ENCODE measurements at places on chromosomes 1 and 21.
A peak's percentile ranks its signal among the peaks of the same experiment; 100 is the strongest.

GRCh38 chr1:183893561-183894289 lies 88.8 kb downstream of the RGL1 start:
- no peak for DNase-seq

DNA sequence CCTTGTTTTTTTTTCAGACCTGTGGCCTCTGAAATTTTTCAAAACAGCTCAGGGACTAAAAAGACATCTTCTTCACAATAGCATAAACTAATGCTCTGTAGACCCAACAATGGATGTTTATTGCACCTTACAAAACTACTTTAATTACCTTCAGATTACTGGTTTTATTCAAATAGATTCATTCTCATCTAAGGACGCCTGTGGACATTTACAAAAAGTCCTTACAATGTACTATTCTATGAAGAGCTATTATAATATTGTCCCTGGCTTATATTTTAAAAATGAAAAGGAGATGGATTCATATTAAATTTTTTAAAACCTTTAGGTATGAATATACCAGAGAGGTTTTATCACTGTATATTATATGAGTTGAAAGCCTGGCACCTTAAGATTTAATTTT lies 238.4 kb upstream of the NR5A2 start:
- DNase-seq: no peak

GRCh38 chr1:107926436-107927080 lies 38.4 kb downstream of the VAV3 start:
- no peak for DNase-seq

DNA sequence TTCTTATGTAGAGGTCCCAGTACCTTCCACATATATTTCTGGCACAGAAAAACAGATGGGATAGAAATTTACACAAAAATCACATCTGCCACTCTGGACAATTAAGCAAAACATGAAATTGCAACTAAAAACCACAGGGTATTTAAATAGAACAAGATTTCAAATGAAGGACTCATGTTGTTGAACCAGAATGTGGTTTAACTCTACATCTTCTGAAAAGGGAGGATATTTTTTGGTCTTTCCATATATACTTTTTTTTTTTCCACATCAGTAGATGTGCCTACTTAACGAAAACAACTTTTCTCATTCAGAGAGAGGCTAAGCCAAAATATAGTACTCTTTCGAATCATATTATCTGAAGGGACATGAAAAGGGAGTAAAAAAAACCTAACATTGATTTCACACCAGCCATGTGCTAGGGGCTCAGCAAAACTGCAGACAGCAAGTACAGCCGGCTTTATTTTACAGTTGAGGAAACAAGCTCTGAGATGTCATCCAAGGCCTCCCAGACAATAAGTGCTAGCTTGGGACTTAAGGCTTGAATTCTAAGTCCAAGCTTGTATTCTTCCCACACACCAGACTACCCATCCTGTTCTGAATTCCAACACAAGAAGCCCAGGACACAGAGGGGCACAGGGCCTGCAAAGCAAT lies 208.9 kb downstream of the PBX1 start:
- DNase-seq: no peak

DNA sequence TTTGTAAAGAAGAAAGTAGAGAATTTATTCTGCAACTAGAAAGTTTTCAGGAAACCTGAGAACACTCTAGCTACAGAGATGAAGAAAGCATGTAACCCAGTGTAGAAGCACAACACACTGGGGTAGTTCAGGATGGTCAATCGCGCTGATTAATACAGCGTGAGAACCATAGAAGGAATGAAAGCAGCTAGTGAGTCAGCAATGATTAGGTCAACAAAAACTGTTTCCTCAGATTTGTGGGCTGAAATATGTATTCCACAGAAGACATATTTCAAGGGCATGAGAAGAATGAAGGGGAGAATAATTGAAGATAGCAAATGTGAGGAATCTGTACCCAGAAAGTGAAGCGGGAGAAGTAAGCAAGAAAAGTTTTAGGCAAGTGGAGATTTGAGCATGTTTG lies 97.8 kb upstream of the ADGRL2 start:
- DNase-seq: no peak

DNA sequence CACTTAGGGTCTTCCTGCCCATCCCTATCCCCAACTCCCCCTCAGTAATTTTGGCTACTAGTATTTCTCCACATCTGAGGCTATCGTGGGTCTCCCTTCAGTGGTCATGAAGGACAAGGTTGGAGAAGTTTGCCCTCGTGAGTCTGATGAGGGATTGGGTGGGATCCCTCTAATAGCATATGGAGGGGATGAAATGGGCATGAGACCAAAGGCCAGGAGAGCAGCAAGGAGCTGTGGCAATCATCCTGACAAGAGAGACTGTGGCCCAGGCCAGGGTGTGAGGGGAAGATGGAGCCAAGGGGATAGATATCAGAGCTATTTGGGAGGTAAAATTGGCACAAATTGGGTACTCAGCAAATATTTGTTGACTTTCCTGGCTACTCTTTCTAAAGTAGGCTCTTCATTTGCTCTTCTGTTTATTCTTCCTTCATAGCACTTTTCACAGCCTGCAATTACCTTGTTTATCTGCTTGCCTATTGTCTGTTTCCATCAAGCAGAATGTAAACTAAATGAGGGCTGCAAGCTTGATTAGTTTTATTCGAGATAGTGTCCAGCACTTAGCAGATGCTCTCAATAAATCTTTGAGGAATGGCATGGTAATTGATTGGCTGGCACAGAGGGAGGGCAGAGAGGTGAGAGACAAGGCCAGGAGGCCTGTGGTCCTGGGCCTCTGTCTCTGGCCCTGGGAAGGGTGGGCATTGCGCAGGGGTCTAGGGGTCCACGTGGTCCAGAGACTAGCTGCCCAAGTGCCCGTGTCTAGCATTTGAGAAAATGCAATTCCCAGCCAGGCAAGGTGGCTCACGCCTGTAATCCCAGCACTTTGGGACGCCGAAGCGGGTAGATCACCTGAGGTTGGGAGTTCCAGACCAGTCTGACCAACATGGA lies 1.5 kb upstream of the PLK3 start:
- DNase-seq: peak; percentile 20

- DNase-seq: no peak
Measured at GRCh38 chr1:3070644-3071564, 1.9 kb downstream of the PRDM16 start.
